ENCODE measurements at places on chromosomes 1 and 21.

DNA sequence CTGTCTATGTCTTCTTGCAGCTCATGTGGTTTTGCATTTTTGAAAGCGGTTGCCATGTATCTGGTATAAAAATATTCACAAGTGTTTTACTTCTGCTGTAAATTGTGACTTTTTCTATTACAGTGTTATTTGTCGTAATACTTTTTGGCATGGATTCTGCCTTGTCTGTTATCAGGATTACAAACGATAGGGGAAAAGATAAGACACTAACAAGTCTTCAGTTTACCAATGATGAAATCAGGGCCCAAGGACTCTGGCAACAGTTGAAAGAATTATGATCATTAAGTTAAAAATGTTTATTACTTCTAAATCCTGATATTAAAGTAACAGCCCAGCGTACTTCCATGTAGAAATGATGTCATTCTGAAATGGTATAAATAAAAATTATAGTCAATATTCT, 298.8 kb downstream of the KIF26B start:
- DNase-seq, result no peak

DNA sequence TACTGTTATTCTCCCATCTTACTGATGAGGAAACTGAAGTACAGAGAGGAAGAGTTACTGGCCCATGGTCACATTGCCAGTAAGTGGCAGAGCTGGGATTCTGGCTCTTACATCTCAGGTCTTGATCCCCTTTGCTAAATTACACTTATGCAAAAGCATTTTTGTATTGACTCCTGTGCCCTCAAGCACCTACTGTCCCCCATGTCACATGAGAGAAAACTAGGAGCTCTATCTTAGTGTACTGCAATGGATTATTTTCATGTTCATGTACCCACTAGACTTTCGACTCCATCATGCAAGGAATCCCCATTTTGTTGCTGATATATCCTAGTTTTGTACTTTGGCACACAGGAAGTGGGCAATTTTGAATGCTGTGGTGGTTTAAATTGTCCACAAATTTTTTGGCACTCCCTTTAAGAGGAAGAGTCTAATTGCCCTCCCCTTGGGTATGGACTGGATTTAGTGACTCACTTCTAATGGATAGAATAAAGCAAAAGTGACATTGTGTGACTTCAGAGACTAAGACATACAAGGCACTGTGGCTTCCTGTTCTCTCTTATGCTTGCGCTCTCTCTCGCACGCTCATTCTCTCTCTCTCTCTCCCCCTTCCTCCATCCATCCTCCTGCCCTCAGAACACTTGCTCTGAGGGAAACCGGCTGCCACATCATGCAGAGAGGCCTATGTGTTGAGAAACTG, 43.5 kb upstream of the JAK1 start:
- no peak for DNase-seq

GRCh38 chr1:178684111-178684510, 40.9 kb upstream of the RALGPS2 start:
- DNase-seq, result no peak

DNA sequence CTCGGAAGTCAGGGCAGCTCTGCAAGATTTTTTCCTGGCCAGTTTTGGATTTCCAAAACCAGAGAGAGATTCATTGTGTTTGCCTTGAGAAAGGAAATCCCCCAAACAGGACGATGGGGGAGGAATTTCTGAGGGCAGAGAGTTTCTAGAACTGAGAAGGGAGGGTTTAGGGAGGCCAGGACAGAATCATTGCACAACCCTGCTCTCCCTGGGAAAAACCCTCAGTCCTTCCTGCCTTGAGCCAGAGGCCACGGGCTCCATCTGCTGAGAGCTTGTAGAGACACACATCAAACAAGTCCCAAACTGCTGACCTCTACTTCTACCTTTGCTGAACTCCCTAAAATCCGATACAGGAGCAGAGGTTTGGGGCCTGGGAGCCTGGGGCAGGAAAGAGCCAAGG, 99.7 kb downstream of the NMNAT2 start:
- no peak for DNase-seq

GRCh38 chr1:192937128-192937527, 122.0 kb downstream of the UCHL5 start:
- DNase-seq, result no peak

DNA sequence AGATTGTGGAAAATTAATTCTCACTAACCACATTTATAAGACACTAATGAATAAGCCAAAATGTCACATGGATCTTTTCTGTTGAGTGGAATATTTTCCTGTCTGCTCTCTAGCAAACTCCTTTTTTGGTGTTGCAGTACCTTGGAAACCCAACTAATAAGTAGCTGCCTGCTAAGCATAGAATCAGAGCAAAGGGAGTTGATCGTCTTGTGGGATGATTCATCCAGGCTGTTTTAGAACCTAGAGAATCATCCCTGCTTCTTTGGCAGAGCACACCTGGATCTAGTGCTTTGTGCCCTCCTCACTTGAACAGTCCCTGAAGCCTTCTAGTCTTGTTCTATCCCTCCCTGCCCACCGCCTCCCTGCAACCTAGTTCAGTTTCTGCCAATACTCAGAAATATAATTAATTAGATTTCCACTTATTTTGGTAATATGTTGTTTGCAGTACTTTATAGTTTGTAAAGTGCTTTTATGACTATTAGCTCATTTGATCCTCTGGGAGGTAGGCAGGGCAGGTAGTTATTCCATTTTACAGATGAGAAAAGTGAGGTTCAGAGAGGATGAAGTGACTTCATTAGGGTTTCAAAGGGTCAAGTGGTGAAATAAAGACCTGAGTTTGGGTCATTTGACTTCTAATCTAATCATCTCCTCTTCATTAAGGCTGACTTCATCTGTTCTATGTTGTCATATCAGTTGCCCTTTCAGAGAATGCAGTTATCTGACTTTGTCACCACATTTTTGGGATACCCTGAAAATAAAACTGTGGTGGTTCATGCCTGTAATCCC, 2.5 kb downstream of the AGO4 start:
- no peak for DNase-seq

DNA sequence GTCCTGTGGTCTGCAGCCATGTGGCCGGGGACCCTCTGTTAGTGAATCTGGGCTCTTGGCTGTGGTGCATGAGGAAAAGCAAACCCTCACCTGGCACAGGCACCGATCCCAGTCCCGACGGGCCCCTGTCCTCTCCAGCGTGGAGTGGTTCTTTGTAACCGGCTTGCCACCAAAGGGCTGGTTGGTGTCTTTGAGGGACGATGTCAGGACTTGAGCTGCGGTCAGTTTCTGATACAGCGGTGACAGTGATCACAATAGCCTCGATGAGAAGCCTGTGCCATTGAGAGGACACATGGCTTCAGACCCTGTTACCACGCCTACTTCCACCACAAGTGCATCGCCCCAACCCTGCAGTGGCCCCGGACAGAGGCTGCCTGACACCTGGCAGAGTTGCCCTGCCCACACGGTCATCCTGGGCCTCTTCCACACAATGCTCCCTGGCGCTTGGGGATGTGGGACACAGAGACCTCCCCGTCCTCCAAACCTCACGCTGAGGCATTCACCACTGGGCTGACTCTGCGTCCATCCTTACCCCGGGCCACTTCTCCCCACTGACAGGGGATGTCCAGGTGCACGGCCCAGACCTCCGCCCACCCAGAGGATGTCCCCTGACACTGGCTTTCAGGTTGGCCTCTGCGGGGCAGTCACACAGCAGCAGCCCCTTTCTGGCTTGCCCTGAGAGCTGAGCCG, 18.8 kb upstream of the ACTRT2 start:
- DNase-seq, result no peak

GRCh38 chr1:220077887-220078286, 11.7 kb downstream of the BPNT1 start:
- no peak for DNase-seq

DNA sequence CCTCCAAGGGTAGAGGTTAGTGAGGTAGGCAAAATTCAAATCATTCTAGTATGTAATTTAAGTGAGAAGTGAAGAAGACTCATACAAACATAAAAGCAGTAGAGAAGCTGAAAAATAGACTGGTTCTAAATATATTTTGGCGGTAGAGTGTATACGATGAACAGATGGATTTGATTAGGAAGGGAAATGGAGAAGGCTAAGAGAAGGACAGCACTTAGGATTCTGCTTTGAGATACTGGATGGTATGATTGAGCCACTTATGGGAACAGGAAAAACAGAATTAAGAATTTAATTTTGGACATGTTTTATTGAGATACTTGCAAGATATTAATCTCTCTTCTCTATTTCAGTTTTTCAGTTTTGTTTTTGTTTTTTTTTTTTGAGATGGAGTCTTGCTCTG, 60.1 kb downstream of the EPB41 start:
- DNase-seq, result no peak

DNA sequence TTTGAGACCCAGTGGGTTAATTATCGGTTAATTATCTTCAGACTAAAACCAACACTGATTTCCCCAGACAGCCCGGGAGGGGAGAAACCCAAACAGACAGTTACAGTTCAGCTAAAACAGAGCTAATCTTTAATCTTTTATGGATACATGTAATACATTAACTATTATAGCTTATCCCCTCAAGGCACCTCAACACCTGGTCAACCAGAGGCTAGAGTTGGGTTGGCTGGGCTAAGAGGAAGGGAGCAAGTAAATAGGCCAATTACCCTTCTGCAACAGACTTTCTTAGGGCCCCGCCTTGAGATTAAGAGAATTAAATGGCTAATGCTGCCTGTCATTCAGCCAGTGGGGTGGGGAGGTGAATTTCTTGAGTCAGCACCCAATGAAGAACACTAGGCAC, 6.6 kb upstream of the MED18 start:
- DNase-seq, result no peak

DNA sequence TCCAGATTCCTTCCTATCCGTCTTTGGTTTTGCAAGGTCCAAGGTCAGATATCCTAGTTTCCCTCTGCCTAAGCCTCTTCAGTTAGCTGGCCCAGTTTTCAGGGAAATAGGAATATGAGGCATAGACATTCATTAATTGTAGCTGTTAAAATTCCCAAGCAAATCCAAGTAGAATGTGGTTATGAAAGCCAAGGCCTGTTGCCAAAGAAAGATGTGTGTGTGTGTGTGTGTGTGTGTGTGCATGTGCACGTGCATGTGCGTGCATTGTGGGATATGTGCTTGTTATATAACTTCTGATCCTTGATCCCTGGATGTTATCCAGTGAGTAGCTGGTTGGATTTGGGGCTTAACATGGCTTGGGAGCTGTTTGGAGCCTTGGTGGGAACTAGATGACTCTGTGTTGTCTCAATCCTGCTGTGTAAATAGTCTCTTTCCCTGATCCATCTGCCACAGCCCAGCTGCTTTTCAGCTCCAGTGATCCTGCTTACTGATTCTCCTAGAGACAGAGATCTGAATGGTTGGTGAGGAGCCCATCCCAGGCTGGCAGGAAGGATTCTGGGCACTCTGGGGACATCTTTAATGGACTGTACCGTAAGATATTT, 70.6 kb upstream of the GCLM start:
- DNase-seq, result no peak

DNA sequence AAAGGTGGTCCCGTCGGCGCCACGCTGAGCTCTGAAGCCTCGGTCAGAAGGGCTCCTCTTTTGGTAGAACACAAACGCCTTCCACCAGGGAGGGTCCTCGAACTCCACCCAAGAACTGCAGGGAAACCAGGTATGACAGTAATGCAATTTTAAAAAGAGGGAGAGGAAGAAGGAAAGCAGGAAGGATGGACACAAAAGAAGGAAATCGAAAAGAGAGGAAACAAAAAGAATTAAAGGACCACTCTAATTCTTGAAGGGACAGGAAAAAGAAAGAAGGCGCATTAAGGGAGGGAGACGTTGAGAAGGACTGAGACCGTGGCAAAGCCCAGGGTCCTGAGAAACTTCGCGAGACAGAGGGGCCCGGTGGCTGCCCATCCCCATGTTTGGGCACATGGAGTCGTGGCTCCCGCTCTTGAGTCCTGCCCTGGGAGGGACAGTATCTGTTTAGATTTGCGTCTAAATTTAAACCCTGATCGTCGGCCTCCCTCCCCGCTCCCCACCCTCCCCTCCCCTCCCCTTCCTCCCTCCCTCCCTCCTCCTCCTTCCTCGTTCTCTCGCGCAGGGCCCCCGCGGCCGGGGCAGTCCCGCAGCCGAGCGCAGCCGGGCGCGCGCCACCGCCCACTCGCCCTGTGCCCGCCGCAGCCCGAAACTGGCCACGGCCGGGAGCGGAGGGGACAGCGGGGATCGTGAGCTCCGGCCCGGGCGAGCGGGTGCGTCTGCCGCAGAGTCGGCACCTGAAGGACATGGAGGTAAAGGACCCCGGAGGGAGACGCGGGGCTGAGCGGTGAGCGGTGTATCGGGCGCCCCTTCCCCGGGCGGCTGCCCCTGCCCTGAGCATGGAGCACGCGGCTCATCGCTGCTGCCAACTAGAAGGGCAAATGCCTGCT, at the start of gene RCSD1:
TSS of gene RCSD1 (plus strand) at position 552 of the 887 bp plus-strand sequence. CDS start at position 744, 192 bp downstream.
- DNase-seq, result peak; percentile 36

GRCh38 chr21:42290505-42290904, 24.7 kb downstream of the TFF3 start:
- DNase-seq, result no peak

DNA sequence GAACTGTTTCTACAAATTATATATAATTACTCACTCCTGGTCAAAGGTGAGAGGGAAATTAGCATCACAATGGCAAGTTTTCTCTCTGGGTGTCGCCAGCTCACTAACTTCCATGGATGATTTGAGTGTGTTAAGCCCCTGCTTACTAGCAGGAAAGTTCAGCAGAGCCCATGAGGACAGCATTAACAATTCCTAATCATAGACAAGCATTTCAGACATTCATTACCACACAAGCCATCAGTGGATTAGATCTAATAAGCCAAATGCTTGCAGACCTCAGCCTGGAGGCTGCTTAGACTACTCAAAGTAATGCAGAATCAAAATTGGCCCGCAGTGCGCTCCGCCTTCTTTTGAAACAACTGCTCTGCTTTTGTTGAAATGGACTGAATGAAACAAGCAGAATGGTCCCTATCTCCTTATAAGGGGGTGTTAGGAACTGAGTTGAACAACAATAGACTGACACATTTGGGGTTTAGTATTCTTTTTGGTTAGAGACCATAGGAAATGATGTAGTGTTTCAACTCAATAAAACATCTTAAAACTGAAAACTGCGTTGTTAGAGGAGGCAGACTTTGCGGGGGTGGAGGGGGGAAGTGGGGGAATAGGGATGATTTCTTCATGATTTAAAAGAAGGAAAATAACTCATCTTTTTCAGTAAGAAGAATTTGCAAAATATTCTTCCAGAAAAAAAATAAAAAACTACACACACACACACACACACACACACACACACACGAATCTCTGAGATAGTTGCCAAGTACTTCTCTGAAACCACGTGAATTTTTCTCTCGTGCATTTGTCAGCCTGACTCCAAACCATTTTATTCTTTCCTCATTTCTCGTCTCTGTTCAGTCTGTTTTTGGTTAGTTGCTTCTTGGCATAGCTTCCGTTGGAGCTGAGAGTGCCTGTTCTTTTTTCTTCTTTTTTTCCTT, 54.6 kb downstream of the GORAB start:
- DNase-seq, result no peak

- no peak for DNase-seq
Observed at GRCh38 chr1:232046451-232047306, 420.1 kb downstream of the DISC1 start.

GRCh38 chr1:12150456-12151200, 16.2 kb upstream of the TNFRSF1B start:
- DNase-seq, result no peak

DNA sequence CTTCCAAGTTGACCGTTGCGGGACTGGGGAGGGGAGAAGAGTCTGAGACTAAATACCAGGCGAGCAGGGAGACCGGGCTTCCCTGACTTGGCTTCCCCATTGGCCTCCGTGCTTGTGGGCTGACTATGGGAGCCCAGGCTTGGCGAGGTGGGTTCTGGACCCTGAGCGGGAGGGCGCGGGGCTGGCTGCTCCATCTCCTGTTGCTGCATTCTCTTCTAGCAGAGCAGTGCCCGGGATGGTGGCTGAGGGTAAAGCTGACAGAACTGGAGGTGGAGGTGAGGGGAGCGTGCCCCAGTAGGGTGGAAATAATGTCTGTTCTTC, 689 bp downstream of the LGR6 start:
- no peak for DNase-seq
